ENCODE measurements at places on chromosomes 12 and 14. TPM values are rescaled to one million over a fixed set of nuclear protein-coding genes. Genes with fewer than 3 reads are reported as not detected.

Gene CLEC4A
- not detected for total RNA-seq

Gene OTX2
- total RNA-seq = not detected

Gene TBX3
- total RNA-seq = 96.8 TPM

Gene MORN3
- under 0.01 TPM for total RNA-seq

Gene TBC1D30
- total RNA-seq = 0.39 TPM

Gene OR10P1
- total RNA-seq = not detected

Gene PLEK2
- 5.0 TPM for total RNA-seq

Gene OTOGL
- total RNA-seq = not detected

Gene ANO2
- total RNA-seq = under 0.01 TPM

Gene CCDC197
- not detected for total RNA-seq

Gene ANKRD33
- 0.13 TPM for total RNA-seq

Gene MYO1A
- total RNA-seq = not detected

Gene APOF
- total RNA-seq = not detected

Gene MEG3
- total RNA-seq = 75.1 TPM

Gene TAC3
- total RNA-seq = not detected

Gene KRT77
- not detected for total RNA-seq

Gene RFLNA
- 0.08 TPM for total RNA-seq

Gene TEX52
- total RNA-seq = not detected

Gene ACACB
- total RNA-seq = 3.4 TPM

Gene OR4E2
- not detected for total RNA-seq

Gene PTPRB
- total RNA-seq = 1.7 TPM

Gene OXA1L
- total RNA-seq = 87.8 TPM

Gene KLRC2
- not detected for total RNA-seq

Gene LRRC10
- total RNA-seq = not detected

Gene SUSD6
- total RNA-seq = 23.1 TPM

Gene LGMN
- 33.2 TPM for total RNA-seq

Gene PLEKHG7
- total RNA-seq = 0.13 TPM

Gene FGF6
- total RNA-seq = not detected

Gene HHIPL1
- total RNA-seq = 2.6 TPM

Gene OTUB2
- total RNA-seq = 3.2 TPM

Gene DAO
- not detected for total RNA-seq

Gene SERPINA12
- total RNA-seq = not detected

Gene PLA2G1B
- not detected for total RNA-seq

Gene FGF23
- total RNA-seq = not detected

Gene RPL36AL
- total RNA-seq = 205 TPM

Gene PLCZ1
- not detected for total RNA-seq

Gene NRL
- 1.0 TPM for total RNA-seq

Gene ZNF891
- 0.39 TPM for total RNA-seq

Gene NRIP2
- total RNA-seq = 1.0 TPM

Gene RERGL
- not detected for total RNA-seq
